Adrenal gland (tissue), 19 donors: ENCODE measurements at places on chromosomes 13 and 19.

- peak; percentile 49 for DNase-seq
Observed at GRCh38 chr13:21638319-21639282, 32.3 kb upstream of the FGF9 start.

DNA sequence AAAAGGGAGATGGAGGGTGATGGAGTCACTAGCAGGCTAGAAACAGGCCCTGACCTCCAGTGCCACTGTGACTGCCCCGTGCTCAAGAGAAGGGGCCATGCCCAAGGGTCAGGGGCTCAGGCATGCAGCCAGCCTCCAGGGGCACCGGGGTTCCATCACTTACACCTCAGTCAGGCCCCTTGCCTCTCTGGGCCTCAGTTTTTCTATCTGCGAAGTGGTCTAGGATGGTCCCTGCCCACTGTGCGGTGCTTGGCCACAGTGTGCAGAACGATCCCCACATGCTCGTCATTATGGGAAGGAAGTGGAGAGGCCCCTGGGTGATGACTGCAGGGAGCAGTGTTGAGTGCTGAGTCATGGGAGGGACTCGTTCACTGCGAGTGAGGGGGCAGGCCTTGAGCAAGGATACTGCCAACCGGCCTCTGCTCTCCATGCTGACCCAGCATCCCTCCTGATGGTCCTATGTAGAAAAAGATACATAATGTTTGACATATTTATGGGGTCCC is 23.1 kb downstream of the TMED1 start:
- DNase-seq = no peak

GRCh38 chr13:53901593-53901992 is 873.0 kb downstream of the OLFM4 start:
- no peak for DNase-seq

DNA sequence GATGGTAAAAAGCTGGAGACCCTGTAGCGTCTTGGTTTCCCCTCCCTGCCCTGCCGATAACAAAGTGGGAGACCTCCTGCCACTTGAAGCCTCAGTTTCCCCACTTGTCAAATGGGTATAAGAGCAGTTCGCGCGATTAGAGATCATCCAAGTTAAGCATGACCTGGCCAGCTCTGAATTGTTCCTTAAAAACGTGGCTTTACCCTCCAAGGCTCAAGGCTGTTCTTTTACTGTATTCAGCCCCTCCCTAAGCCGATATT is 421 bp downstream of the TNPO2 start:
- DNase-seq = no peak

GRCh38 chr19:46206176-46206575 is 23.4 kb upstream of the IGFL1 start:
- DNase-seq = peak; percentile 40

DNA sequence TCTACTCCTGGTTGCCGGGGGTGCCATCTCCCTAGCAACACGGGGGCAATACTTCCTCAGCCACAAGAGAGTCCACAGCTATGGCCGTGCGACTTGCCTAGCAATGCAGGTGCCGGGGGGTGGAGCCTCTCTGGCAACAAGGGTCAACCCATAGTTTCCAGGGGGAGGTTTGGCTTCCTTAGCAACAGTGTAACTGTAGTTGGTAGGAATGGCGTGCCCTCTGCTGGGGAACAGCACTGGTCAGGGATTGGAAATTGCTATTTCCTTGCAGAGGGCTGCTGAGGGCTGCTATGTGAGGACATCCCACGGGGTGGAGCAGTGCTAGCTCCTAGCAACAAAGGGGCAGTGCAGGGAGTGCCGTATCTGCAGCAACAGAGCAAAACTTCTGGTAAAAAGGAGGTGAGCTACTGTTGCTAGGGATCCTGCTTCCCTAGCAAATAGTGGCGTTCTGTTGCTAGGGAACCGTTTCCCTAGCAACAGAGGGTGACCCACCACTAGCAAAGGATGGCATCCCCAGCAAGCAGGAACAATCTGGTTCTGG is 7.0 kb upstream of the TMC4 start:
- DNase-seq = peak; percentile 80

DNA sequence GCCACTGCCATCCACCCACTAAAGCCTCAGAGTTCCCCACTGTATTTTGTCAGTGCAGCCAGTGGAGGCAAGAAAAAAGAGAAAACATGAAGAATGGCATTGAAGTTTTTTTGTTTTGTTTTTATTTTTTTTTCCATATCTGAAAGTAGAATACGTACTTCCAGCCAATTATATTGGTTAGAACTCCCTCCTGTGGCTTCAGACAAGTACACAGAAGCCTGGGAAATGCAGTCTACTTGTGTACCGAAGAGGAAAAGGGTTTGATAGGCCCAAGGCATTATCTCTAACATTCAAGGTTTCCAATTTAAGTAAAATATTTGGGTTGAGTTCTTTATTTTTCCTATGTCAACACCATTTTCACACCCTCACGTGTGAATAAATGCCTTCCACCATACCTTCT is 696.2 kb upstream of the GPC6 start:
- DNase-seq = no peak
